ENCODE measurements at places on chromosomes 6 and 20. TPM values are rescaled to one million over a fixed set of nuclear protein-coding genes. Genes with fewer than 3 reads are reported as not detected.

HDGFL1 gene
- not detected for total RNA-seq

ARFGEF3 gene
- total RNA-seq: 13.5 TPM

PTCRA gene
- total RNA-seq: not detected

TPD52L2 gene
- total RNA-seq: 31.4 TPM

MUCL3 gene
- 0.52 TPM for total RNA-seq

BPIFB4 gene
- not detected for total RNA-seq

XKR7 gene
- 0.26 TPM for total RNA-seq

VNN1 gene
- total RNA-seq: 1.3 TPM

POU5F1 gene
- 37.6 TPM for total RNA-seq

HUS1B gene
- 4.4 TPM for total RNA-seq

FNDC1 gene
- 0.52 TPM for total RNA-seq

ARHGAP18 gene
- total RNA-seq: 16.2 TPM

CCM2L gene
- total RNA-seq: 3.4 TPM

RALGAPB gene
- total RNA-seq: 23.1 TPM

MOXD1 gene
- 3.9 TPM for total RNA-seq

HCK gene
- 4.3 TPM for total RNA-seq

CAP2 gene
- 2.3 TPM for total RNA-seq

CALHM4 gene
- total RNA-seq: not detected

ZFAND3 gene
- total RNA-seq: 27.0 TPM

TREM2 gene
- total RNA-seq: 3.6 TPM

GRM1 gene
- under 0.01 TPM for total RNA-seq

PDYN gene
- total RNA-seq: not detected

FOXP4 gene
- 8.6 TPM for total RNA-seq

TNF gene
- total RNA-seq: 0.66 TPM

GHRH gene
- not detected for total RNA-seq

C6orf141 gene
- total RNA-seq: 11.4 TPM

CYP39A1 gene
- total RNA-seq: 6.0 TPM

SRSF12 gene
- total RNA-seq: 0.52 TPM

SERINC3 gene
- total RNA-seq: 36.3 TPM

SSTR4 gene
- not detected for total RNA-seq

TRIM15 gene
- 0.52 TPM for total RNA-seq

TFAP2A gene
- not detected for total RNA-seq

GJA1 gene
- 14.8 TPM for total RNA-seq

C20orf204 gene
- total RNA-seq: 3.0 TPM

SLC4A11 gene
- 0.52 TPM for total RNA-seq

CAPN11 gene
- total RNA-seq: not detected

GTSF1L gene
- total RNA-seq: not detected

BMP2 gene
- total RNA-seq: 13.5 TPM

RAB5IF gene
- 27.0 TPM for total RNA-seq

TRAPPC3L gene
- not detected for total RNA-seq

MYLK2 gene
- total RNA-seq: 9.3 TPM

SIRPB2 gene
- total RNA-seq: 2.3 TPM

CLIC1 gene
- 68.9 TPM for total RNA-seq

NR2E1 gene
- total RNA-seq: not detected

ZNF318 gene
- total RNA-seq: 14.5 TPM

LRRC1 gene
- total RNA-seq: 13.2 TPM

SIRT5 gene
- total RNA-seq: 10.2 TPM

KIFC1 gene
- total RNA-seq: not detected

Data from body of pancreas (tissue), 4 donors.